ENCODE measurements at places on chromosomes 4 and X.

DNA sequence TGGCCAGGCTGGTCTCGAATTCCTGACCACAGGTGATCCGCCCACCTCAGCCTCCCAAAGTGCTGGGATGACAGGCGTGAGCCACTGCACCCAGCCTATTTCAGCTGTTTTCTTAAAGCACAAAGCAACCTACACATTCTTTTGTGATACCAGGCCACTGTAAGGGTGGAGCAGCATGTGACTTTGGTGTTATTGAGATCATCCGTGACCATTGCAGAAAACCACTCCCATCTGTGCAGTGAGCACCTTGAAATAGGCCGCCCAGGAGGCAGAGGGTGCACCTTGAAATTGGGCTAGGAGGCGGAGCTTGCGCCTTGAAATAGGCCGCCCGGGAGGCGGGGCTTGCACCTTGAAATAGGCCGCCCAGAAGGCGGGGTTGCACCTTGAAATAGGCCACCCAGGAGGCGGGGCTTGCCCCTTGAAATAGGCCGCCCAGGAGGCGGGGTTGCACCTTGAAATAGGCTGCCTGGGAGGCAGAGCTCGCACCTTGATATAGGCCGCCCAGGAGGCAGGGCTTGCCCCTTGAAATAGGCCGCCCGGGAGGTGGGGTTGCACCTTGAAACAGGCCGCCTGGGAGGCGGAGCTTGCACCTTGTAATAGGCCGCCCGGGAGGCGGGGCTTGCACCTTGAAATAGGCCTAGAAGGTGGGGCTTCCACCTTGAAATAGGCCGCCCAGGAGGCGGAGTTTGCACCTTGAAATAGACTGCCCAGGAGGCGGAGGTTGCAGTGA, 9.0 kb upstream of the SLC25A6 start:
- DNase-seq = no peak

DNA sequence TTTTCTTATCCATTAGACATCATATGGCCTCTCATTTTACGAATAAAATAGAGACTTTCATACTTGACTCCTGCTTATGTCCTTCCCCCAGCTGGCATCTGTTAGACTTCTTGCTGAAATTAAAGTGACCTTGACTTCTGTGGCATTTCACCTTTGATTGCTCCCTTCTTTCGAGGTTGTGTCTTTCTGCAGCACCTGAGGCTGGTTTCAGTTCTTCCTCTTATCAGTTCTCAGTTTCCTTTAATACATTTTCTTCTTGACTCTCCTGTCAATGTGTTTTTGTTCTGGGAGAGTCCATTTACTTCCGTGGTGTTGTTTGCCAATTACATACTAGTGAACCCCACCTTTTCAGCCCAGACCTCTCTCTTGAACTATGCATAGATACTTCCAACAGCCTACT, 81.6 kb downstream of the RBPJ start:
- DNase-seq = no peak

GRCh38 chr4:126686491-126686890, 946.3 kb upstream of the INTU start:
- no peak for DNase-seq

- DNase-seq = no peak
These were observed 127.8 kb upstream of the TBL1X start for GRCh38 chrX:9337046-9337445.

GRCh38 chr4:168380290-168380689, 61.7 kb upstream of the DDX60 start:
- DNase-seq = no peak

- no peak for DNase-seq
These were observed 536.8 kb upstream of the FTHL17 start for GRCh38 chrX:31608638-31609037.

- DNase-seq = no peak
These were observed 33.4 kb downstream of the ARHGEF6 start for GRCh38 chrX:136747003-136747986.

DNA sequence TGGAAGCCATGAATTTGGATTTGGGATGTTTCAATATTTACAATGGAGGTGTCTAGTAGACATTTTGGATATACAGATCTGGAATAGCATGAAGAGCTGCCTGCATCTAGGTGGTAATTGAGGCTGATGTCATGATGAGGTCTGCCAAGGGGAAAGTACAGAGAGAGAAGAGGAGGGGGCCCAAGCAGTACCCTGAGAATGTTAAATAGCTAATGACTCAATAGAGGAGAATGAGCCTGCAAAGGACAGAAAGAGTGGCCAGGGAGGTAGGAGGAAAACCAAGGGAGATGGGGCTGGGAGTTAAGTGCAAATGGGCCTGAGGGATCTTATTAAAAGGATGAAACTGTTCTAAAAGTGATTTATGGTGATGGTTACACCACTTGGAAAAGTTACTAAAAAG, 182.2 kb upstream of the KIT start:
- no peak for DNase-seq

DNA sequence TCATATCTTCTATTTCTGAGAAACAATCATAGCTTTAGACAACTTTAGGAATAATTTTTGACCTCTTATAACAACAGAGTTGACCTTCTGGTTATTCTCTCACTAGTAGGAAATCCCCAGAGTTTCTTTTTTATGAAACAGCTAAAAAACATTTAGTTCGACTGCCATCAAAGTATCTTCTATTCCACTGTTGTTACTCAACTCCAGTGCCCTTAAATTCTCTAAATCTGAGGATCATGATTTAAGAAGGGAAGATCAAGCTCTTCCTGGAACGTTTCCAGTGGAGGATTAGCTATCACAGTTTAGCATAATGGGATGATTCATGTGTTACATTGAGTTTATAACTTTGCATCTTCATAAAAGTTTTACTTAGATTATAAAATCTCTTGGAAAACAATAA, 134.9 kb upstream of the VEGFC start:
- DNase-seq = no peak

- DNase-seq = no peak
These were observed 281.4 kb upstream of the FRG1 start for GRCh38 chr4:189659287-189659686.

All from T-helper 9 cell (primary cell).